ENCODE measurements at places on chromosomes 6 and 20.

DNA sequence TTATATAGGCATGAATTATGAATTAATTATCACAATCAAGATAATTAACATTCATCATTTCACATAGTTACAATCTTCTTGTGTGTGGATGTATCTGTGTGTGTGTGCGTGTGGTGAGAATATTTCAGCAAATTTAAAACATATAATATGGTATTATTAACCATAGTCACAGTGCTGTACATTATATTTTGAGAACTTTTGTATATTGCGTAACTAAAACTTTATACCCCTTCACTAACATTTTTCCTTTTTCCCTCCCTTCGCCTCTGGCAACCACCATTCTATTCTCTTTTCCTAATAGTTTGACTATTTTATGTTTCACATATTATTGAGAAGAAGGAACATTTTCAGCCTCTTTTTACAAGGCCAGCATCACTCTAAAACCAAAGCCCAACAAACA, 176.8 kb downstream of the HTR1B start:
- no peak for DNase-seq

- DNase-seq = no peak
Observed at GRCh38 chr20:16283978-16284377, 289.3 kb downstream of the KIF16B start.

GRCh38 chr6:7080311-7080710, 27.4 kb upstream of the RREB1 start:
- no peak for DNase-seq

- DNase-seq = no peak
Observed at GRCh38 chr20:3621111-3621510, 42.1 kb downstream of the GFRA4 start.

- peak; percentile 62 for DNase-seq
Observed at GRCh38 chr6:130434174-130434873, 68.5 kb downstream of the TMEM200A start.

GRCh38 chr20:10131732-10132345, 86.8 kb upstream of the SNAP25 start:
- DNase-seq = peak; percentile 54

DNA sequence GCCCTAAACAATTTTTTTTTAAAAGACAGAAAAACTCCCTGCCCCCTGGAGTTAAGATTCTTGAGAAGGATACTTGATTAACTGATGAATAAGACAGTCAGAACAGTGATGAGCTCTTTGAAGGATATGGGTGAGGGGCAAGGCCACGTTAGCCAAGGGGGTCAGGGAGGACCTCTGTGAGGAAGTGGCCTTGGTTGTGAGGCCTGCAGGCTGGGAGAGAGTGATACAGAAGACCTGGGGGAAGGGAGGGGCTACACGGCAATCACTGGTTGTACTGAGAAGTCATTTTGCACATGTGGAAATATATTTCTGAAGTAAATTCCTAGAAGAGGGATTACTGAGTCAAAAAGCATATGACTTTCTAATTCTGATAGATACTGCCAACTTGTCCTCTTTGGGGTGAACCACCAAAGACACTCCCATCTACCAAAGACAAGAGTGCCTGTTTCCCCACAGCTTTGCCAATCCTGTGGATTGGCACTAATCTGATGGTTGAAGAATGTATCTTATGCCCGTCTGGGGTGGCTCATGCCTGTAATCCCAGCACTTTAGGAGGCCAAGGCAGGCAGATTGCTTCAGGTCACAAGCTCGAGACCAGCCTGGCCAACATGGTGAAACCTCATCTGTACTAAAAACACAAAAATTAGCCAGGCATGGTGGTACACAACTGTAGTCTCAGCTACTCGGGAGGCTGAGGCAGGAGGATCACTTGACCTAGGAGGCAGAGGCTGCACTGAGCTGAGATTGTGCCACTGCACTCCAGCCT, 22.3 kb upstream of the BCAS4 start:
- no peak for DNase-seq

DNA sequence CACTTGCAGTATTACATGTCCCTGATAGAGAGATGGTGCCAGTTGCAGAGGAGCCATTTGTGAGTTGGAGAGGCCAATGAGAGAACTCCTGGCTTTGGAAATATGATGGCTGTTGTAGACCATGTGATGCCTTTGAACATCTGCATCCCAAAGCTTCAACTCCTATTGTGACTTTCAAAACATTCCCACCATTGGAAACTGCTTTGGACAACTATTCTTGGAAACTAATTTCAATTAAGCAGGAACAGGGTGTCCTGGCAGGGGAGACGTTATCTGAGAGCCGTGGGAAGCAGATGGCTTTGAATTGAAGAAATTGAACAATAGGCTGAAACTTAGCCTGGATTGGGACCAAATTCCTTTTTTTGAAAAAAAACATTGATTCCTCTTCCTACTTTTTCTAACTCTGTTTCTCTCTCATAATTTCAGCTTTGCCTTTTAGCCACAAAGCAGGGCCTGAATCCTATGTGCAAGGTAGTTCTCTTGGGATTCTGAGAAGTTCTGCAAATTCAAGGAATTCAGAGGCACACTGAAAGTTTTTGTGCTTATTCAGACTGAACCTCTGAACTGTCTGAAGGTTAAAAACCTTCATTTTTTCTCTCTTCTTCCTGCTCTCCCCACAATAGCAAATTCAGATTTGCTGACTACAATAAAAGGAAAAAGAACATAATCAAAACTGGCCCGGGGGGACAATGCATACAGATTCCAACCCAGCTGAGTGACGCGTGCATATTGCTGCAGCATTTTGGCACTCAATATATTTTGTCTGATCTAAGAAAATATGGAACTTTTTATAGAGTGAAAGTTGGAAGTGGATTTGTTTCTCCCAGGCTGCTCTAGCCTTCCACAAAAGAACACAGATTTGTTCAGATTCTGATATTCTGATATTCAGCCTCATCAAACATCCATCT, 720.4 kb upstream of the CHD6 start:
- no peak for DNase-seq

- DNase-seq = no peak
Observed at GRCh38 chr6:56977192-56977591, 22.3 kb downstream of the BEND6 start.

DNA sequence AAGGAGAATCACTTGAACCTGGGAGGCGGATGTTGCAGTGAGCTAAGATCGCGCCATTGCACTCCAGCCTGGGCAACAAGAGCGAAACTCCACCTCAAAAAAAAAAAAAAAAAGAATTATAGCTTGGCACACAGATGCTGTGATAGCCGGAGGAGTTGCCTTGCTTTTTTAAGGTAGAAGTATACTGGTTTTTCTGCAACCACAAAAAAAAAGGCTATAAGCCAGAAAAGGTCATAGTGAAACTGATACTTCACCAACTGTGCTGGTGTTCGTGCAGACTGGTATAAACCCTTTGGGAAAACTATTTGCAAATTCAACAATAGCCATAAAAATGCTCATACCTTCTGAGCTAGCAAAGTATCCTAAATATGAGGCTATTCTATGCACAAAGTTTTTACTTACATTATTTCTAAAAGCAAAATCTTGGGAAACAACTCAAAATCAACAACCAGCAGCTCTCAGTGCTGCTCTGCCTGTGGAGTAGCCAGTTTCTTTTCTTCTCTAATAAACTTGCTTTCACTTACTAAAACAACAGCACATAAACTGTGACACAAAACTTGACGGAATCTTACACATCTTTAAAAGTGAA, 44.0 kb downstream of the B4GALT5 start:
- DNase-seq = no peak

- DNase-seq = no peak
Observed at GRCh38 chr6:66985816-66986215, 1278.8 kb upstream of the EYS start.

DNA sequence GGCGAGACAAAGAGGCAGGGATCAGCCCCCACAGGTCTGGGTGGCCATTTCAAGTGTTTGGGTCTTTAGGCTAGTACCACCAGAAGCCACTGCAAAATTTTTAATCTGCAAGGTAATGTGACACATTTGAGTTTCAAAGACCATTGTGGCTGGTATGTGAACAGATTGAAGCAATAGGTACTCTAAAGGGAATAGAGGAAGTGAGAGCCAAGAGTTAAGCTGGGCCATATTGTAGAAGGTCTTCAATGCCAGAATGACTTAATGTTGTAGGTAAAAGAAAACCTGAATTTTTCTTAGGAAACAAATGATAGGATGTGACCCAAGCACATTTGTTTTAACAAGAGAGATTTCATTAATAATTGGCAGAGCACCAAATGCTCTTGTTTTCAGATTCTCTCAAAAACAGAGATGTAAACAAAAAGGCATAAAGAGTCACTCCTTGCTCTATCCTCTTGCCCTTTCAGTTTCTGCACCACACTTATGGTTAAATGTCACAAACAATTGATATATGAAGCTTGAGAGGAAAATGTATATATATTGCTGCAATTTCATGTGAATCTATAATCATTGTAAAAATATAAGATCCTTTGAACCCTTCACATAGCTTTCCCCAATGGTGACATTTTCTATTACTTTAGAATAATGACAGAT, 307.1 kb upstream of the PLN start:
- no peak for DNase-seq

GRCh38 chr20:37939701-37940560, 37.0 kb downstream of the VSTM2L start:
- DNase-seq = no peak

DNA sequence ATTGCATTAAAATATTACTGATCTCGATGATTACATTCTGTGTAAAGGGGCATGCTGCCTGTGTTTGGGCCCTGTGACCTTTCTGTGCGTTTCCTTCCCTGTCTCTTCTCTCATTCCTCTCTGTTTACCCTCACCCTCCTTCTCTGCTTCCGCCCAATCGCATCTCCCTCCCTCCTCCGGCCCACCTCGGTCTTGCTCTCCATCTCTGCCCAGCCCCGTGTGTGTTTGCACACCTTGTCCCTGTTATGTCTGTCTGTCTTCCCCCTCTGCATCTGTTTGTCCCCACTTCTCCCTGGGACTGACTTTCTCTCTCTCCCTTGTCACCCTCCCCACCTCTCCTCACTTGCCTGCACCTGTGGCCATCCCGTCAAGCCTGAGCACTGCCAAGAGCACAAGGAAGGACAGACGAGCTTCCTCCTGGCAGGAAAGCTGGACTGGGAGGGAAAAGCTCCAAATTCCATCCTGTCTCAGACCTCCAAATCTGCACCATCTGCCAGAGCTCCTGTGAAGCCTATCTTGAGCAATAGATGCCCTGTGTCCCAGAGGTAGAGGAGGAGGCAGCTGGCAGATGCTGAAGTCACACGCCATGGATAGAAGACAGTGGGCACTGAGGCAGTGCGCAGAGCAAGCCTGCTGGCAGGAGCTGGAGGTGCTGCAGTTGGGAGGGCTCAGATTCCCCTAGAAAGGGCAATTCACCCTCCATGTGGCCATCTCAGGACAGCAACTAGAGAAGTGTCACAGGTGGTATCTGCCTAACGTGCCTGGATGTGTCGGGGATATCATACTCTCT, 172.3 kb downstream of the PTPRT start:
- no peak for DNase-seq

- no peak for DNase-seq
Observed at GRCh38 chr6:34373511-34373910, 19.0 kb downstream of the NUDT3 start.

- DNase-seq = peak; percentile 38
Observed at GRCh38 chr20:50848846-50849673, 54.2 kb downstream of the BCAS4 start.

GRCh38 chr6:36559011-36559793, 11.9 kb upstream of the STK38 start:
- DNase-seq = no peak

DNA sequence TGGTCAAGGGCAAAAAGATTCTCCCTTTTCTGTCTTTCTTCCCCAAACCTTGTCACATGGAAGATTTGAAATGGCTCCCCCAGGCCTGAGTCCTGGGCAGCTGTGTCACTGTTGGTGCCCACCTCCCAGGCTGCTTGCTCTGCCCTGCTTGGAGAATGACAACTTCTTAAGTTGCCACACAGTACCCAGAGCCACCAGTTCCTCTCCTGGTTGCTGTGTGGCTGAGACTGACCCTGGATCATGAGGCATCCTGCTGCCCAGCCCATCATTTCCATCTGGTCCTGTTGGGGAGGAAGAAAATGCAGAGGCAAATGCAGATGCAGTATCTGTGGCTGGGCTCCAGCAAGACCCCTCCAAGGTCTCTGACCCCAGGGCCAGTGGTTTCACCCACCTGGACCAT, 113.7 kb downstream of the PHACTR3 start:
- no peak for DNase-seq

DNA sequence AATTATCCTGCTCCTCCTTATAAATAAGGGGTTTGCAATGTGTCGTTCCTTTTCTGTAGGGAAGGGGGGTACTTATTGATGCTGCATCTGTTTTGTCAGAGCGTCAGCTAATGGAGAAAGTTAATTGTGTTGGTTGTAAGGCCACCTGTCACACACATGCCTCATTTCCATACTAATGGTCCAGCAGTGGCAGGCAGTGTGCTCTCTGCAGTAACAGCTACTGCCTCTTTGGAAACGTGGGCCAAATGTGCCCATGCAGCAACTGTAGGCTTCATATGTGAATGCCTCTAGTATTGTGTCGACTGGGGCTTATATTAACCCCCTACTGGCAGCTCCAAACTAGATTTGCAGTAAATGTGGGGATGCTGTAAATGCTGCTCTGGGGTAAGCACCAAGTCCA, 56.3 kb upstream of the OLIG3 start:
- DNase-seq = no peak

DNA sequence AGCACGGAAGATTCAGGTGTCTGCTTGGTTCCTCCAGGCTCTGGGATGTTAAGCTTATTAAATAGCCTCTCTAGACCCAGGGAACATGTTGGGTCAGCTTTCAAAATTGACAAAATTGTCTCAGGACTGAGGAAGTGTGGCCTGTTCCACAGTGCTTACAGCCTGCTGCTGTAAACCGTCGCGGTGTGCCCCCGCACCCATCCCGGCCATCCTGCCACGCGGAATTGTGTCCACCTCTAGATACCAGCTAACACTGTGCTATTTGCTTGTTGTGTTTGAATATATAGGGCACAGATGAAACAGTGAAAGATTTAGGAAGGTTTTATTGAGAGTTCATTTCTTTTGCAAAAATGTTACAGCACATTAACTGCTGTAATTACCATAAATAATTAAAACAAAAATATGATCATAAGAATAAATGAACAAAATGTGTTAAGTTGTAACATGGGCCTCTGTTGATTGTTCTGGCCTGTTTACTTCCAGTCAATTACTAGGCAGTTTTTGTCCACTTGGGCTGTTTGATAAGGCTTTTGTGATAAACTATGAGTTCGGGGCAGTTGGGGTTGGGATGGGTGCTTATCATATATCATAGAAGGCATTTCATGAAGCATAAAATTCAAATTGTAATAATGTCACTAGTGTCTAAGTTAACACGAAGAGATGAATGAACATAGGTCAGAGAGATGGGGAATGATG, 77.4 kb downstream of the ARID1B start:
- DNase-seq = no peak

- peak; percentile 66 for DNase-seq
Observed at GRCh38 chr6:14596410-14596809, 478.8 kb downstream of the CD83 start.

Measured in NCI-H226 (cell line).